ENCODE measurements at places on chromosomes 1 and 21.

DNA sequence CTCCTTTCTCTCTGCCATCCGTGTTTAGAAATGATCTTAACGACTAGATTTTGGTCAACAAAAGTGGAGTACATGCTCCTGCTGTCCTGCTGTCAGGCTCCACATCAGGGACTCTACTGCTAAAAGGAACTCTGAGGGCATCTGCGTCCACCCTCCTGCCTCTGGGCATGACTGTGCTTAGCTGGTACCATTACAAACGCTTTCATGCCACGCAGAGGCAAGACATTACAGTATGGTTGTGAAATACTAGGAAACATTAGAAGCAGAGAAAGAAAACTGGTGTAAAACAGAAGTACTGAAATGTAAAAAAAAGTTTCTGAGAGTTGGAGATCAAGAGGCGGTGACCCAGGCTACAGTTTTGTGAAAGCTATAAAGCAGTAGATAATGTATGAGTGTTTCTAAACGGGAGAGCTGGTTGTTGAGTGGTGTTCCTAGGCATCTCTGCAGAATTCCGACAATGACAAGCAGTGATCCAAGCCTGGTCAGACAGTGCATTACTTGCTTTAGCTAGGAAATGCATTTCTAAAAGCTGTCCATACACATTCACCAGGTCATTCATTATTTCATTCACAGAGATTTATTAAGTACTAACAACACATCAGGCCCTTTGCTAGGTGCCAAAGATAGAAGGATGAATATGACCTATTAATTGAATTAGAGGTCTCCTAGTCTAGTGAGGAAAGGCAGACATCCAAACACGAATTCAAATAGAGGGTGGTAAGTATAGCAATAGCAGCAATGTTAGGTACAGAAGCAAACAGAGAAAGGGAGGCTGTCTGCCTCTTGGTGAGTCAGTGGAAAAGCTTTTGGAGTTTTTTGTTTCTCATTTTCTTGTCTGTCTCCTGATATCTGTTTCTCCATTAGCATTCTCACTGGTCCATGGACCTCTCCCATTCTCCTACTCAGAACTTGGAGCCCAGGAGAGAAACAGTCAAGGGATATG is 401.9 kb downstream of the LMO4 start:
- DNase-seq: no peak

GRCh38 chr1:169604781-169605560 is 18.7 kb upstream of the F5 start:
- DNase-seq: no peak

DNA sequence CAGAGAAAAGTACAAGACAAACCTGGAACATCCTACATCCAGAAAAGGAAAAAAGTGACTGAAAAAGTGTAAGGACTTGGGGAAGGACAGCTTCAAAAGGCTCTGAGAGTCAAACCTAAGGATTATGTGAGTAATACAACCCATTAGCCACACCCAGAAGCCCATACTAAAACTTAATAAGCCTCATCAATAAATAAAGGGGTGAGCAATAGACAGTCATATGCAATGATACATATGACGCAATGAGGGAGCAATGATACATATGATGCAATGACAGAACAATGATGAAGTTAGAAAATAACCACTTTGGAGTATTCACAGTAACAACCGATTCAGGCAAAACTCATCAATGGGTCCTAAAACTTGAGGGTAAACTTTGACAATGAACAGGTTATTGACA is 50.1 kb downstream of the BRWD1 start:
- DNase-seq: peak; percentile 2

DNA sequence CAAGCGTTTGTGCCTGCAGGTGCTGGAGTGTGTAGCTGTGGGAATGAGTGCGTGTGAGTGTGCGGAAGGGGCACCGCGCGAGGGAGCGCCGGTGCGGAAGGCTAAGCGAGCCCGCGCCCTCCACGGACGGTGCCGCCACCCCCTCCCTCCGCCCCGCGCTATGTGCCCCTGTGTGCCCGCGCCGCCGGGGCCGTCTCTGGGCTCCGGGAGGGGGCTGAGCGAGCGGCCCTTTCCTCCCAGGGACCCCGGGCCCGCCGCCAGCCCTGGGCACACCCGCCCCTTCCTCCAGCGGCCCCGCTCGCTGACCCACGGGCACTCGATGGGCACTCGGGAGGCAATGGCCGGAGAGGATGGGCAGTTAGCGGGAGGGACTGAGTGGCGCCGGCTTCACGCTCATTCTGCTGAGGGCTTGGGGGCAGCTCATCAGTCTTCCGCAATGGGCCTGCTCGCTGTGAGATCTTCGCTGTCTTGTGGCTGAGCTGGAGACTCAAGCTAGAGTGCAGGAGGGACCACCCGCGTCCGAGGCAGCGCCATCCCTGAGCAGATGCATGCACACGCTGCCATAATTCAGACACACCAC is 8.6 kb upstream of the ADGRB2 start:
- no peak for DNase-seq

DNA sequence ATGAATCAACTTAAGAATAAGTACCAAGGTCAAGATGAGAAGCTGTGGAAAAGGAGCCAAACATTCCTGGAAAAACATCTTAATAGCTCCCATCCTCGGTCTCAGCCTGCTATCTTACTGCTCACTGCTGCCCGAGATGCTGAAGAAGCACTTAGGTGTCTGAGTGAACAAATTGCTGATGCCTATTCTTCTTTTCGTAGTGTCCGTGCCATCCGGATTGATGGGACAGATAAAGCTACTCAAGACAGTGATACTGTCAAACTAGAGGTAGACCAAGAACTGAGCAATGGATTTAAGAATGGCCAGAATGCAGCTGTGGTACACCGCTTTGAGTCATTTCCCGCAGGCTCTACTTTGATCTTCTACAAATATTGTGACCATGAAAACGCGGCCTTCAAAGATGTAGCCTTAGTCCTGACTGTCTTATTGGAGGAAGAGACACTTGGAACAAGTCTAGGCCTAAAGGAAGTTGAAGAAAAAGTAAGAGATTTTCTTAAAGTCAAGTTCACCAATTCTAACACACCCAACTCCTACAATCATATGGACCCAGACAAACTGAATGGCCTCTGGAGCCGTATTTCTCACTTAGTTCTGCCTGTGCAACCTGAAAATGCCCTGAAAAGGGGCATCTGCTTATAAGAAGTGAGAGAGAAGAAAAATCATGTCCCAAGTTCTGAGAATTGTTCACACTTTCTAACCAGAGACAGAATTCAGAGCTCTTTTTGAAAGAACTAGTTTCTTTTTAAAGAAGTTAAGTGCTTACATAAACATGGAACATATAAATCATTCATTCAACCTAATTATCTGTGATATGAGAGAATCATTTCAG is 35.7 kb downstream of the TOR1AIP1 start:
- DNase-seq: no peak

DNA sequence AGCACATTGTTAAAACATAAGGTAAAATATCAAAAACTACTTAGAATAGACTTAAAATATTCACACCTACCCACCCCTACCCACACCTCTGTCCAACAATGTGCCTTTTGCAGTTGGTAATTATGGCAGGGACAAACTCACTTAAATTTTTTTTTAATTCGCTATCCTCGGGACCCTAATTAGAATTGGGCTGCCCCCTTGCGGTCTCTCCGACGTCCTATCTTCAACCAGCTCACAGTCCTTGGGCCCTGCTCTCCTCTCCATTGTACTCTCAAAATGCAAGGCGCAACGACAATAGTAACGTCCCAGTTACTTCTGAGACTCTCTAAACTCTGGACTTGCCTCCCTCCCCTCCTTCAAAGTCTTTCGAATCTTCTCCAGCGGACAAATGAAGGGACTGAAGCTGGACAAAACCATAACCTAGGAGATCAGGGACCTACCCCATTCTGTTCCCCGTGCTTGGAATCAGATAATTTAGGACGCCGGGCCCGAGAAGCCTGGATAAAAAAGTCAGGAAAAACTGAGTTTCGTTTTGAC is 1.1 kb upstream of the CIART start:
- DNase-seq: peak; percentile 38

DNA sequence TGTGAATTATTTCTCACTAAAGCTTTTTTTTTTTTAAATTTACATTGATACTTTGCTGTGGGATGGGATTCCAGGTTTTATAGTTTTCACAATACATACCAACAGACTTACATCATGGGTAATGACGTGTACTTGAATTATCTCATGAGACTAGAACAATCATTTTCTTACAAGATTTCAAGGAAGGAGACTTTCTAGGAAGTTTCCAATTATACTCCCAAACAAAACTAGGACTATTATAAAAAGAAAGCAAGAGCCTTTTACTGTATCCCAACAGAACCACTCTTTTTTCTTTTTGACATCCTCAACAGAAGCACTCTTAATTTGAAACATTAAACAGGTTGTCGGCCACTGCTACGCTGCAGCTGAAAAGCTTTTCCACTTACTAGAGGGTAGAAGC is 48.7 kb downstream of the TESK2 start:
- peak; percentile 35 for DNase-seq

DNA sequence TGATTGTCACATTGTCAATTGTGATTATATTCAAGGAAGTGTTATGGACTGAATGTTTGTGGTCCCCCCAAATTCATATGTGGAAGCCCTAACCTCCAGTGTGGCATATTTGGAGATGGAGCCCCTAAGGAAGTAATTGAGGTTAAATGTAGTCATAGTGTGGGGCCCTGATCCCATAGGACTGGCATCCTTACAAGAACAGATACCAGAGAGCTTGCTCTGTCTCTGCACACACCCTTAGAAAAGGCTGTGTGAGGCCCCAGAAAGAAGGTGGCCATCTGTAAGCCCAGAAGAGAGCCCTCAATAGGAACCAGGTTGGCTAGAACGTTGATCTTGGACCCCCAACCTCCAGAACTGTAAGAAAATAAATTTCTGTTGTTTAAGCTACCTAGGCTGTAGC is 28.1 kb downstream of the VANGL1 start:
- DNase-seq: no peak

- DNase-seq: no peak
Measured at GRCh38 chr1:40478276-40478675, 1.2 kb downstream of the ZFP69 start.

GRCh38 chr1:8409606-8410005 is 91.7 kb downstream of the SLC45A1 start:
- no peak for DNase-seq

DNA sequence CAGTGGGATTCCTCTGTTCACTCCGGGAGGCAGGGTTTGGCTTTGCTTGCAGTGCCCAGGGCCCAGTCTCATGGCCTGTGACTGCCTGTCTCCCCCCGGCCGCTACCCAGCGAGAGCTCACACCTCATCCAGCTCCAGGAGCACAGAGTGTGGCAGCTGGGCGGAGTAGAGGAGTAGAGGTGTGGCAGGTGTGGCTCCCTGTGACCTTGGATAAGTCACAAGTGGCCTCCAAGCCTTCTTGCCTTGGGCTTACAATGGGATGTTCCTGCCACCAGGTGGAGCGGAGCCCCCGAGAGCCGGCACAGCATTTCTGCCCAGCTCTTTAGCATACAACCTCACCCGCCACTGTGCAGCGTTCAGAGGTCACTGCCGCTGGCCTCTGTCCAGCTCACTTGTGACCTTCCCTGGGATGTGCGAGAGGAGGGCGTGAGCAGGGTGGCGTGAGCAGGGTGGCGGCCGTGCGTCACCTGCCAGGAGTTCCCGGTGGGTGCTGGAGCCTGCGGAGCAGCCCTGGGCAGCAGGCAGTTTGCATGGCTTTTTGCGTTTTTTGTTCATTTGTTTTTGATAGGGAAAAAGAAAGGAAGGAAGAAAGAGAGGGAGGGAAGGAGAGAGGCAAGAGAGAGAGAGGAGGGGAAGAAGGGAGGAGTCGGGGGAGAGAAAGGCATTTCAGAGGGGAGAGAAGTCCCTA is 42.4 kb downstream of the CRYAA start:
- no peak for DNase-seq

DNA sequence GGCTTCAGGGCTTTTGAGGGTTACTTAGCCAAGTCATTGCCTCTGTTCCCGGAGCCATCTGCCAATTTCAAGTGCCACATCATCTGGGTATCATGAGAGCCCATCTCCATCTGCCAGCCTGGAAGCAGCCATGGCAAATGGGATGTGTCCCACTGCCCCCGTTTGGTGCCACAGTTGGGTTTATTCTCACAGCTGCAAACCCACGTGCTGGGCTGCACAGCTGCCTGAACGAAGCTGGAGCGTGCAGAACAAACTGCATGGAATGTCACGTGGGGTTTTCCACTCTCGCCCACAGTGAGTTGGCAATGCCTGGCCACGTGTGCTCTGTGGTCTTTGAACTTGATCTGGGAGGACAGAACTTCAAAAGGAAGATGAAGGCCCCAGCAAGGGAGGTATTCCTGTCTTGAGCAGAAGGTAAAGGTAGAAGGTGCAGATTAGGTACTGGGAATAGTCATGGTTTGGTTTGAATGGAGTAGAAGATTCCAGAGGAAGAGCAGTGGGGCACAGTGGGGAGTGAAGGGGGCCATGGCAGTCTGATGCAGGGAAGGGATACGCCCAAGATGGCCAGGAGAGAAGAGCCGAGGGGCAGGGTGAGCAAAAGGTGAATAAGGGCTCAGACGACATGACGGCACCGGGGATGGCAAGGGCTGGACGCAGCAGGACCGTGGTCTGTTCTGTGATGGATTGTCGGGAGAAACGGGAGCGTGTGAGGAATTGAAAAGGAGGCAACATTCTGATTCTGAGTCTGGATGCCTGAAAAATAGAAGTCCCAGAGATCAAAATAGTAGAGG is 222.0 kb downstream of the KAZN start:
- no peak for DNase-seq

GRCh38 chr1:157315544-157315943 is 177.3 kb upstream of the ETV3 start:
- no peak for DNase-seq
